ENCODE measurements at places on chromosomes 3 and 15.

GRCh38 chr15:91407269-91407889 is 307.3 kb downstream of the SV2B start:
- peak; percentile 40 for DNase-seq

- DNase-seq, result no peak
Measured at GRCh38 chr3:193719735-193720134, 126.7 kb downstream of the OPA1 start.

- no peak for DNase-seq
Measured at GRCh38 chr15:65384505-65384894, 6.7 kb upstream of the IGDCC3 start.

DNA sequence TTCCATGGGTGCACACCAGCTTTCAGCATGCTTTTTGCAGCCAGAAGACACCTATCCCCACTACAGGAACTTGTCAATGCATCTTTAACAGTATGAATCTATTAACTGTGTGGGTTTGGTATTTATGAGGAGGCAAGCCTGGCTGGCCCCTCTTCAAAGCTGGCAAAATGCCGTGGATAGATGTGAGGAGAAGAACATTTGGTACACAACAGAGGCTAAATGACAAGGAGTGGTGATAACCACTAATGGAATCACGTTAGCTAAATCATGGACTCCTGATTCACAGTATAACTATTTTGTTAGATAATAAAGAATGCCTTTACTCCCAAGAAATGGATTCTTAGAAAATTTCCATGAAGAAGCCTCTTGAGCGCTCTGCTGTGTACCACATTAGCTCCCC is 187.2 kb downstream of the CLSTN2 start:
- no peak for DNase-seq

DNA sequence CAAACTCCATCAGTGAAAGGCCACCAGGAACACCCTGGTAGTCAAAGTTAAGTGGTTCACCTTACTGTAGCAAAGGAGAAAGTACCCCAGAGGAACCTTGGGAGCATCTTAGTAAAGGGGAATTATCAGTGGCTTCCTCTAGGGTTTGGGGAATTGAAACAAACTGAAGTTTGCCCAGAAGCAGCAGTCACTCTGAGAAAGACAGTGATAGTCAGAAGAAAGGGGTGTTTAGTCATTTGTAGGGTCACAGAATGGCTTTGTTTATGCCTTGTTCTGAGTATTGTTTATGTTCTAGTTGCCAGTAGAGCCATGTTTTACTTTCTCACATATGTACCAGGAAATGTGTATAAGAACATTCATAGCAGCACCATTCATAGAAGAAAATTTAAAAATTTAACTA is 93.8 kb downstream of the FHIT start:
- no peak for DNase-seq

GRCh38 chr15:100869151-100869999 is 10.3 kb upstream of the ALDH1A3 start:
- DNase-seq, result no peak

DNA sequence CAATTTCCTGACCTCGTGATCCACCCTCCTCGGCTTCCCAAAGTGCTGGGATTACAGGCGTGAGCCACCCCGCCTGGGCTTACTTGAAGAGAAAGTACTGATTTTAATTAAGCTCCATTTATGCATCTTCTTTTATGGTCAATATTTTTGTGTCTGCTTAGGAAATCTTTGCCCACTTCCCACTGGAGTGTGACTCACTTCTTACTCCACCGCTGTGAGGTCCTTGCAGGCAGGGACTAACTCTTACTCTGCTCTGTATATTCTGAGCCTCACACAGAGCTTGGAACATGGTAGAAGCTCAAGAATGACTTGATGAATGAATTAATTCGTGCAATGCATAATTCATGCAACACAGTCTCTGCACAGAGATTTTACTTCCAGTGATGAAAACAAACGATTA is 2.9 kb upstream of the TM4SF19 start:
- DNase-seq, result no peak

DNA sequence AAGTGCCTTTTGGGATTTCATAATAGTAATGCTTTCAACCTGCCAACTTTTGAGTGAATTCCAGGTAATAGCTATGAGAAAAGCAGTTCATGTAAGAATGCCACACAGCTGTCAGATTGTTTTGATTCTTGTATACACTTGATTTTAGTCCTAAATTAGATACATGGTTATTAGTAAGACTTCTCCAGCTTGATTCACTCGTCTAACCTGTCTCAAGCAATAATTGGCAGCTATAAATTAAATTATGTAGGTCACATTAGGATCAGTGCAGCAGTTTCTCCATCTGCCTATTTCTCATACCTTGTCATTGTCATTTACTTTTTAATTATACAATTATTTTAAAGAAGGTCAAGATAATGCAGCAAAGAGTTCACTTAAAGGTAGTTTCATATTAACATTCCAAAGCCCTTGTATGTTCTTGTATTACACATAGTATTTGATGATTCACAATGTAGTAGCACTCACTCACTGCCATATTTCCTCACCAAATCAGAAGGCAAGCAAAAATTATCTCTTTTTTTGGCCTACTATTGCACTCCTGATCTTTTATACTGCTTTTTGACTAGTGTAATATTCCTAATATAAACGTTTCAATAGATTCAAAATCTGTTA is 10.9 kb upstream of the CRYBG3 start:
- DNase-seq, result no peak

DNA sequence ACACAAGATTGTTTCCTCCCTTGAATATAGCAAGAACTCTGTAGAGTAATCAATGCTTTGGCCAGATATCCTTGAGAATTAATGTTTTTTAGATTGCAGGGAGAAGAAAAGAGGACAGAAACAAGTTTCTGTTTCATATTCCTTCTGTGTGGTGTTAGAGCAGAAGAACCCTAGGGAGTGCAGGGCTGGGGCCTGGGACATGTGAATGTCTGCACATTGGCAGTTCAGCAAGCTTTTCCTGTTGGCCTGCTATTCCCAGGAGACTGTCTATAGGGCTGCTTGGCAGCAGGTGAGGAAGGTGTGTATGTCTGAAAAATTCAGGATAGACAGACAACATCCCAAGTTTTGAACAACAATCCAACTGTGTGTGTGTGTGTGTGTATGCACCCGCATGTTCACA is 13.6 kb upstream of the CNBP start:
- DNase-seq, result no peak

- DNase-seq, result no peak
Measured at GRCh38 chr3:31077021-31077601, 182.7 kb upstream of the GADL1 start.

DNA sequence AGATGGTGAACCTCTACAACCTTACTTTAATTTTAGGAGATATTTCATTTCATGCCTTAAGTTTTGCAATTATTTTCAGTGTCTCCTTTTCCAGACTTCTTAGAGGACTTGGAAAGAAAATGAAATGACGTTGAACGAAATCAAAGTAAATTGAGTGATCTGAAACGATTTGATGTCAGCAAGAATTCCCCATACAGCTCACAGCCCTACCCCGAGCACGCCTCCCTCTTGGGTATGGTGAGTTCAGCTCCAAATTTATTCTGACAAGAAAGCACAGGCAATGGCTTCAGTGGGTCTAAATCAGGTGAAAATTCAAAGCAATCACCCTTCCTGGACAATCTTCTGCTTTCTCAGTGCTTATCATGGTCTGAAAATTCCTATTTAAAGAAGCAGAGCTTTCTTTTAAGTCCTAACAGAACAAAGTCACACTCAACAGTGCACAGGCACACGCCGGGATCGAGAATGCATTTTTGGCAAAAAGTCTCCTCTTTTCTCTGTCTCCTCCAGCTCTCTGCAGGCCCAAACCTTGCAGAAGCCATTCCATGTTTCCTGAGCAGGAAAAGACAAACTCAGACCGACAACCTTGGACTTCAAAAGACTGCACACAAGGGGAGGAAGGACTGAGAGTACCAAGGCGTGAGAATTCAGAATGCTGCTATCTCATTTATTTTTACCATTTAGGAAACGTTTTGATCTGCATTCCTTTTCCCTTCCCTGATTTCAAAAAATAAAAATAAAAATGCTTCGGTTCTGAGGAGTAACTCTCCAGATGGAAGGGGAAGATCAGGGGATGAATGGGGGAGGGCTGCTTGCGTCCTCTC is 72.0 kb downstream of the CCNL1 start:
- DNase-seq, result no peak

DNA sequence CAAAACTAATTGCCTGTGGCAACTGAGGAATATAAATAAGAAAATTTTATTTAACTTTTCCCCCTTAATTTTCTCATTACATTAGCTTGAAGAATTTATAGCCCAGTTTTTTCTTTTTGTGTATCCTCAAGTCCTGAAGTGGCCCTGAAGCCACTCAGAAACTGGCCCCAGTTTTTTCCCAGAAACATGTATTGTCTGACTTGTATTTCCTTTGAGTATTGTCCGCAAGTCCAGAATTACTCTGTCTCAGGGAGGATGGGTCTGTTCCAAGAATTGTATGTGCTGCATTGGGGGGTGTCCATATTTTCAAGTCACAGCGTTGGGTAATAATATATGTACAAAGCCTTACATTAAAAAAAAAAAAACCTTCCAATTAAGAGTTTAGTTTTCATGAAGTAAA is 149.7 kb upstream of the IL12A start:
- DNase-seq, result no peak

DNA sequence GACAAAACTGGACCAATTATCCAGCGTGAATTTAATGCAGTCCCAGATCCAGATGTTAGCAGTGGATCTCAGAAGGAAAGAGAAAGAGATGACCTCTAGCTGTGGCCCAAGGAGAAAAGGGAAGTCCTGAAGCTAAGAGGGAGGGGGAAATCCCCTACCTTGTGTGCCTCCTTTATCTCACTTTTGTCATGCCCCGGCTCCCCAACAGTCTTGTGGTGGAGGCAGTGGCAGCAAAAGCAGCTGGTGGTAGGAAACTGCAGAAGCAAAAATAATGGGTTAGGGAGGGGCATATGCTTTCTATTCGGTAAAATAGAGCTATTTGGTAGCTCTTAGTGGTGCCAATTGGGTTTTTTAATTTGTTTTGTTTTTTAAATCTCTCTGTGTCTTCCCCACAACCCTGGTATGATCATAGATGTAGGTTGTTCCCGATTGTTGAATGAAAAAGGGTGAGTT is 56.5 kb downstream of the MCTP2 start:
- no peak for DNase-seq

- DNase-seq, result no peak
Measured at GRCh38 chr3:97488741-97489140, 275.8 kb upstream of the ARL6 start.

- no peak for DNase-seq
Measured at GRCh38 chr3:42451116-42451515, 40.7 kb upstream of the LYZL4 start.

GRCh38 chr3:18752273-18752934 is 327.3 kb upstream of the SATB1 start:
- DNase-seq, result no peak

GRCh38 chr3:112817271-112817670 is 29.4 kb downstream of the CD200R1L start:
- DNase-seq, result no peak

DNA sequence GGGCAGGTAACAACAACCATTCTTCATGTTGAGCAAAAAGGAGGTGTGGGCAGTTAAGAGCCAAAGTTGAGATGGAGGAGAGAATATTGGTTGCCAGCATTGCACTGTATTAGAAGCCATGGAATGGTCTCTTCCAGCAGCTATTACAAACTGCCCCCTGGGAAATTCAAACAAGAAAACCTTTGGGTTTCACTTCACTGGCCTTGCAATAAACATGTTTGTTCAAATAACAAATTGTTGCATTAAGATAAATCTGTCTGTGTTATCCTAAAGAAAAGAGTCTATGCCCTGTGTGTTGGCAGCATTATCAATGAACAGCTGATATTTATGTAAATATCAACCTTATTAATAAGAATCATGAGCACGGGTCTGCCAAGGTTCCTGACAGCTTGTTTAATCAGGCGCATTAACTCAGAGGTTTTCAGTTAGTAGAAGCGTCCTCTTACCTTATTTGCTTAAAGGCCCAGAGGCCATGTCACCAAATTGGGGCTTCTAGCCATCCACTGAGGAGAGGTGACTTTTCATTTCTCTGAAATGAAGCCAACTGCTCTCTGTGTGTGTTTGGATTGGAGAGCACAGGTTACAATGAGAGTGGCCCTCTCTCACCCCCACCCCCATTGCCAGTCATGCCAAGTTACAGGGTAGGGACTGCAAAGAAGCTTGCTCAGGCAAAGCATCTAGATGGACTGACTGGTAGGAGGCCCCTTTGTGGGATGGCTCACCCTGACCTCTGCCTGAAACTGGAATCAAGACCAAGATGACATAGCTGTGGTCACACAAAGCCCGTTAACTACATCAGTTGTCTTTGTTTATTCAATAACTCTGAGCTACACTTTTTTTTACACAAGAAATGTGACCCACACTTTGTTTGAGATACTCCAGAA is 10.5 kb downstream of the FILIP1L start:
- no peak for DNase-seq

DNA sequence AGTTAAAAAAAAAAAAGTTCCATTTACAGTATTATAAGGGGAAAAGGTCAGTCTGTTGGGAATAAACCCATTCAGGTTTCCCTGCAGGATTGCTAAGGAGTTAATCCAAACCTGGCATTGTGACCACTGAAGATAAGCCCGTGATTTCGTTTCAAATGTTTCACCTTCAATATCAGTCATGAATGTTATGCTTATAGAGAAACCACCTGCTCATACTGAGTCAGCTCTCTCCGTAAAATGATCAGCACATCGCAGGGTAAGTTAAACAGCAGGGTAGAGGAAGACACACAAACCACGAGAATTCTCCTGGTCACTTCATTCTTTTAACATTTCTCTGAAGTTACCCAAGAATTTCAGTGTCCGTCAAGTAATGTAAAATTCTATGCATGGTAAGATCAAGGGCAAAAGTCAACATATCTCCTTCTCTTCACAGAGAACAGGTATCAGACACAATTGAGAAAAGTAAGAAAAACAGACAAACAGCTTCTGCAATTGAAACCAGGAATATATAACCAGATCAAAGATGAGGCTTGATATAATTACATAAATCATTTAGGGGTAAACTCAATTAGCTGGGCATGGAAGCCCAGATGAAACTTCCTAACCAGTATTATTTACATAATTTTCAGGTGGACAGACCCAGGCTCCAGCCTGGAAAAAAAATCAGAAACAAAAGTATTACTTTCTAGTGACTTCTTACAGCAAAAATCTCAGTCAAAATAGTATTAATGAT is 67.6 kb upstream of the ARHGEF3 start:
- DNase-seq, result no peak

GRCh38 chr3:9617056-9617455 is 32.2 kb upstream of the MTMR14 start:
- no peak for DNase-seq

- no peak for DNase-seq
Measured at GRCh38 chr3:119514637-119515036, 16.3 kb downstream of the TIMMDC1 start.

Measured in NCI-H2171 (cell line).